ENCODE measurements at places on chromosomes 2 and 18. TPM values are rescaled to one million over a fixed set of nuclear protein-coding genes. Genes with fewer than 3 reads are reported as not detected.

The GRP gene
- total RNA-seq, result not detected

The SCLY gene
- 14.8 TPM for total RNA-seq

The SPRED2 gene
- 8.5 TPM for total RNA-seq

The RNF152 gene
- 5.4 TPM for total RNA-seq

The NEB gene
- 1.3 TPM for total RNA-seq

The PLEKHH2 gene
- 2.2 TPM for total RNA-seq

The CCDC141 gene
- not detected for total RNA-seq

The GREB1 gene
- total RNA-seq, result not detected

The PSMD1 gene
- 92.4 TPM for total RNA-seq

The DCDC2C gene
- total RNA-seq, result not detected

The CIDEA gene
- not detected for total RNA-seq

The SERPINB7 gene
- total RNA-seq, result 18.6 TPM

The NEUROD1 gene
- total RNA-seq, result not detected

The LTBP1 gene
- total RNA-seq, result 198 TPM

The DPYSL5 gene
- total RNA-seq, result not detected

The UGT1A5 gene
- total RNA-seq, result not detected

The CNDP1 gene
- not detected for total RNA-seq

Data from GM23248 (cell line).